ENCODE measurements at places on chromosomes 11 and 22.

GRCh38 chr11:68948496-68948895 is 32.3 kb downstream of the MRGPRD start:
- DNase-seq = peak; percentile 52

GRCh38 chr11:66287889-66288670 is 863 bp downstream of the YIF1A start:
- no peak for DNase-seq

- DNase-seq = no peak
Observed at GRCh38 chr22:50083462-50084079, 1.7 kb downstream of the MLC1 start.

GRCh38 chr22:25420925-25421904 is 143.3 kb upstream of the GRK3 start:
- no peak for DNase-seq

DNA sequence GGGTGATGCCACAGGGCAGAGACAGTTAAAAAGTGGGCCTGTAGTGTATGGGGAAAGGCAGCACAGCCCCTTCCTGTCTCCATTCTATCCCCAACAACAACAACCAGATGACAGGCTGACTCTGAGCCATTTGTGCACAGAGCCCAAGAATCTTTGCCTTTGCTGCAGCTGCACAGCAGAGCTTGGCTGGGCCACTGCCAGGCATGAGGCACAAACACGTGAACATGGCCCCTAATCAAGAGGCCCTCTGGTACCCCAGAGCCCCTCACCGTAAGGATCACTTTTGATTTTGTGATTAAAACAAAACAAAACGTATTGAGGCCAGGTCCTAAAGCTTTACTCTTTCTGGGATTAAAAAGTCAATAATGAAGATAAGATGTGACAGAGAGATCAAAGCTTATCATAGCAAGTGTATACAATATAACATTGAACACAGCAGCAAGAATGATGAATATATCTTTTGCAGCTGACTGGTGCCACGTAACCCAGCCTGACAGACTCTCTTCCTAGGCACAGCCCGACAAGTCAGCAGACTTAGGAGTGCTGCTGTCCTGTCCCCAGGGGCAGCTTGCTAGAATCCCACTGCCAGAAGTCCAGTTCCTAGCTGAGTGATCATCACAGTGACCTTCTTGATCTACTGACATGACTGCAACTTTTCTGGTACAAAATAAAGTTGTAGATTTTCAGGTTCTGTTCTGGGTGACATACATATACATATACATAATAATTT is 117.8 kb downstream of the SERGEF start:
- DNase-seq = peak; percentile 64

- no peak for DNase-seq
Observed at GRCh38 chr11:16859651-16860050, 121.2 kb downstream of the C11orf58 start.

DNA sequence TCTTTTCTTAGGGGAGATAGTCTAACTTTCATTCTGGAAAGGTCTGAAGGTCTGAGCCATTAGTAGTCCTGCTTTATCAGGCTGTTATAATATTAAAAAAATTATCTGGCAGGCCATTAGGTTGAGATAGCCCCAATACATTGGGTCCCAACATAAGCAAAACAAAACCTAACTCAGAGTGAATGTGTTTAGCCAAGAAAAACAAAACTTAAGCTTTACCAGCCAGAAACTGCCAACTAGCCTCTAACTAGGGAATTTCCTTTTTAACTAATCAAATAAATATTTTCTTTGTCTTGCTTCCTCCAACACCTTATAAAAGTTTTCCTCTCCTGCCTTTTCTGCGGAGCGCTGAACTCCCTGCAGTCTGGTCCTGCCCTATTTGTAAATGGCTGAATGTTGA is 1137.7 kb upstream of the CNTN5 start:
- no peak for DNase-seq

GRCh38 chr11:62142921-62143320 is 19.1 kb downstream of the INCENP start:
- no peak for DNase-seq

DNA sequence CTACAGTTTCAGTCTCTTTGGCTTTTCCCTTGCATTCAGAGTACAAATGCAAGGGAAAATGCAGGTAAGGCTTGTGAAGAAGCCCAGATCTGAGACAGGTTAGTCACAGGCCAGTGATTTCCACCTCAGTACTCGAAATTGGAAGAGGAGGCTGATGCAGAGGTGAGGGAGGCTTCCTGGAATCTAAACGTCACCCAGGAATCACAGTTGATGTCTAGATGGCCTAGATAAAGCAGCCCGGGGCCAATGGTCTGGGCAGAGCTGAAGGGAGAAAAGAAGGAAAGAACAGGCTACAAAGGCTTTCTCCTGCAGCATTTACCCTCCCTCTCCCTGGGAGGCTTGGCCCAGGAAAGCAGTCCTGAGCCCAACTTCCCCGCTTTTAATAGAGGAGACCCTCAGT is 8.5 kb downstream of the TRIM6 start:
- no peak for DNase-seq

DNA sequence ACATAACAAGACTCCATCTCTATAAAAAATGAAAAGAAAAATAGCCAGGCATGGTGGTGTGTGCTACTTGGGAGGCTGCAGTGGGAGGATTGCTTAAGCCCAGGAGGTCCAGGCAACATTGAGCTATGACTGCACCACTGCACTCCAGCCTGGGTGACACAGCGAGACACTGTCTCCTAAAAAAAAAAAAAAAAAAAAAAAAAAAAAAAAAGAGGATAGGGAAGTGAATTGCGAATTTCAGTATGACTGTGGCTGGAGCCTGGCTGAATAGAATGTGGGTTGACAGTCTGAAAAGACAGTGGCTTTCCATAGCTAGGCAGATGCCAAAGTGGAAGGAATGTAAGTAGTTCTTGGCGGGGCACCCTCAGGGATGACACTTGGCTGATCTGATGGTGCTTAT is 6.4 kb upstream of the LDHAL6A start:
- DNase-seq = no peak

DNA sequence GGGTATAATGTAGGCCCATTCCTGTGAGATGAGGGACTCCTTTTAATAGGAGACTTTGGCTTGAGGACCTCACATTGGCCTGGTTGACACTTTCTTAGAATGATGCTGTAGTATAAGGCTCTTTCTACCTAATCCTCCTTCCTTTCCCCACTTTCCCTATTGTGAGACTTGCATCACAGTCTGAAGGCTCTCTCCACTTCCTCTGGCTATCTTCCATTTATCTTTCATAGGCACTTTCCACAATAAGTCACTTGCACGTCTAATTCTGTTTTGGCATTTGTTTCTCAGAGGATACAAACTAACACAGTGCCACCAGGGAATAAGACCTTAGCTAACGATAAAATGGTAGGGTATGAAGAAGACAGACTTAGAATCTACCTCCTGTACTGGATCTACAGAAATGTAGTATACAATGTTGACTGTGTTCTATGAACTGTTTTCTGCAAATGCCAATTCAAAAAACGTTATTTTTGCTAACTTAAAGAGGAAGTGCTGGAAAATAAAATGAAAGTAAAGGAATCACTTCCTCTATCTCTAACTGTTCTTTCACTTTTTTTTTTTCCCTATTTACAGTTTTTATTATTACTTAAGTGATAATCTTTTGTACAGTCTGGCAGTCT is 17.9 kb upstream of the PDE3B start:
- no peak for DNase-seq

DNA sequence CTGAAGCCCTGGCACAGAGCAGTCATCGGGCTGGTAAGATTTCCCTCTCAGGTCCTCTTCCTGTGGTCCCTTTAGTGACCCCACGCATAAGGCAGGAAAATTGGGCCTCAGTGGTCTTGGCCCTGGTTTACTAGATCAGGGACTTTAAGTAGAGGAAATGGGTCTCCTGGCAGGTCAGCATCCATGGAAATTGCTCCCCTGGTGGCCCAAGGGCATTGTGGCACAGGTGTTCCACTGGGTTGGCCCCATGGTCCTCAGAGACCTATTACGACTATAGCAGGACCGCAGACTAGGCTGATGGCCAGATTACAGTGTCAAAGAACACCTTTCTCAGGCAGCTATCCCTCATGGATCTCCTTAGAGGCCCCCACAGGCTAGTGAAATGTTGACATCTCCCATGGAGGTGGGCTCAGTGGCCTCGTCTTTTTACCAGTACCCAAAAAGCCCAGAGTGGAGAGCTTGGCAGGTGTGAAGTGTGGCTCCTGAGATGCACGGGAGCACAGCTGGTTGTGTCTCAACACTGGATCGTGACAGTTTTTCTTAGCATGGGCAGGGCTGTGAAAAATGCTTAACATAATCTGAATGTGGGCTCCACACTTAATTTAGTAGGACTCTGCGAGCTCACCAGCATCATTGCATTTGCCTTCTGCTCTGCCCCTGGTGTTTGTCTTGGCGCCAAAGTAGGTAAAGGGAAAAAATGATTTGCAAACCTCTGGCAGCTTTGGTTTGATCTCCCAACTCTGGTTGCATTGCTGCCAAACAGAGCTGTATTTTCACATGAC is 74.2 kb downstream of the ZBTB16 start:
- DNase-seq = no peak

GRCh38 chr11:121374286-121374985 is 77.7 kb upstream of the SORL1 start:
- DNase-seq = no peak

DNA sequence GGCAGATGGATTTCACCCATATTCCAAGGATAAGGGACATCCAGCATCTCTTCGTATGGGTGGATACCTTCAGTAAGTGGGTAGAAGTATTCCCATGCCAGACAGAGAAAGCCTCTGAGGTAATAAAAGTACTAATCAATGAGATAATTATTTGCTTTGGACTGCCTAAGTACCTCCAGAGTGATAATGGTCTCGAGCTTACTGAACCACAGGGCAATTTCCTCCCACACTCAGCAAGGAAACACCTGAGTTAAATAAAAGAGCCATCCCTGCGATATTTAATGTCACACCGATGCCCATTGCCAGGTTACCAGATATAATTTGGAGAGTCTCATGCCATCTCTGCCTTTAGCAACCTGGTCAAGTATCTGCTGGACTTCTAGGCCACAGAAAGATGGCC is 70.6 kb upstream of the MPEG1 start:
- DNase-seq = no peak

- no peak for DNase-seq
Observed at GRCh38 chr11:45872651-45873356, 12.6 kb upstream of the MAPK8IP1 start.

GRCh38 chr11:95918056-95918455 is 5.9 kb downstream of the MTMR2 start:
- DNase-seq = no peak

DNA sequence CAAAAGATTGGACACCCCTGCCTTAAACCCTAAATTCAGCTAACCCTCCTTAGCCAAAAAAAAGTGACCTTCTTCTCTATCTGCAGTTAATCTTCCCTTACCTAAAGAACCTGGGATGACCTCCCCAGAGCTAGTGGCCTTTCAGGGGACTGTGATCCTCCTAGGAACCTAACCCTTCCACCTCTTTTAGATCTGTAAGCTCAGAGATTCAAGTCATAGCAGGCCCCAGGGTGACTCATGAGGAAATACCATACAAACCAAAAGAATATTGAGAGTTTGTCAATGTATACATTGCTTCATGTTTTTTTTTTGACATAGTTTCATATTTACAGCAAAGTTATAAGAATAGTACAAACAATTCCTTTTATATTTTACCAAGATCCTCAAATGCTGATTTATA is 38.3 kb upstream of the CXCR5 start:
- no peak for DNase-seq
